Anterior cingulate cortex (tissue), 58 donors: ENCODE measurements at places on chromosomes 4 and X.
A peak's percentile ranks its signal among the peaks of the same experiment; 100 is the strongest.

DNA sequence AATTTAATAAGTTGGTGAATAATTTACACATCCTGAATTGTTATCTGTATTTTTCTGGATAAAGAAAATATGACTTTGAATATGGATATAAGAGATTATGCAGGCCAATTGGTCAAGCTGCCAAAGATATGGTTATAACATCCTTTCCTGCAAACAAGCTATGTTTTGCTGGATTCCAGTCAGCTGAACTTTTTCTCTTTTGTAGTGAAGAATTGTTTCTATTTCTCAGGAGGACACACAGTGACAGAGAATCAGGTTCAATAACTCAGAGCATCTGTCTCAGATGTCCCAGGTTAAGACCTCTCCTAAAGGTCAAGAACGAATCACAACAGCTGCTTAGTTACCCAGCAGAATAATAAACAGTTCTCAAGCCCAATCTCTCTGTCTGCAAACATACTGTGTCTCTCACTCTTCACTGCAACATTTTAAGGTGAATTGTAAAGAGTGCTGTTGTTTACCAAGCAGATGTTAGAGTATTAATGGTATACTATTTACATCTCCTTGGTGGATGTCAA, 189.5 kb upstream of the ANKRD50 start:
- DNase-seq = no peak

DNA sequence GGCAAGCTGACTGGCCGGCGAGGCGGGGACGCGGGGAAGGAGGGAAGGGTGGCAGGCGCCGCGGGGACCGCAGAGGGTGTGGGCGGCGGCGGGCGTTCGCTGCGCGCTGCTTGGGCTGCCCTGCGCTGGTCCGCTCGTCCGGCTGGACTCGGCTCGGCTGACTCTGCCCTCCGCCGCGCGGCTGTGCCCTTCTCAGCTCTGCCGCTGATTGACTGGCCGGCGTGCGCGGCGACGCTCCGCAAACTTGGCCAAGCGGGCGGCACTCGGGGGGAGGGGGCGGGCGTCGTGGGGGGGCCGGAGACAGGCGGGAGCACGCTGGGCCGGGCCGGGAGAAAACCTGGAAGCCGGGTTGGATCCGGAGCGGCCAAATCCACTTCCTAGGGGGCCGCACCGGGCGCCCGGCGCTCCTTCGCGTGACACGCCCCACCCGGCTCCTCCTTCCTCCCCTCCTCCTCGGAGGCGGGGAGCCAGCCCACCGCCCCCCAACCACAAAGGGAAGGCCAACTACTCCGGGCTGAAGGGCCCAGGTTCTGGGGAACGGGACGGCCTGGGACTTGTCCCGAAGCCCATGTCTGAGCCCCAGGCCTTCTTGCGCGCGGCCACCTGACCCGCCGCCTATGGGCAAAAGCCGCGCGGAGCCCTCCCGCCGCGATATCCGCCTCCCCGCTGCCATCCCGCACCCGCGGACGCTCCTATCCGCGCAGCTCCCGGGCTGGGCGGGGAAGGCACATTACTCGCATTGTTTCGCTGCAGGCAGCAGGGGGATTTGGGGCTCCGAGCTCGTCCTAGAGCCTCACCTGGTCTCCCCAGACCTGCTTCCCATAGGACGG, at the start of gene GPC4:
TSS of gene GPC4 (minus strand) at position 214 of the 830 bp plus-strand sequence. CDS start 524 bp downstream, outside the sequence.
- peak; percentile 23 for DNase-seq

GRCh38 chrX:68443155-68443868, 10.0 kb upstream of the OPHN1 start:
- no peak for DNase-seq

GRCh38 chr4:85520765-85521749, 46.1 kb downstream of the ARHGAP24 start:
- DNase-seq = no peak

DNA sequence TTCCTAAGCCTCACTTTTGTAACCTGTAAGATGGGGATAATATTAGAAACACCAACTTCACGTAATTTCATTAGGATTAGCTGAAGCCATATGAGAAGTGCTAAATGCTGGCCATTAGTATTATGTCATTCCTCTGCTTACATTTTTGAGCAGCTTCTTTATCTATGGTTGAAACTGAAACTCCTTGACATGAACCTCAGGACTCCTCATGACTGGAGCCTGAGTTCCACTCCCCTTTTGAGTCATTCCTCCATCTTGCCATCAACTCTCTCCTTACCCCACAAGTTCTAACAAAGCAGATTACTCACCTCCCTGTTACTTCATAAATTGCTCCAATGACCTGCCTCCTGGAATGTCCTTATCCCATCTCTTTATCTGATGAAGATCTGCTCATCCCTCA, 123.2 kb upstream of the KCNIP4 start:
- no peak for DNase-seq

DNA sequence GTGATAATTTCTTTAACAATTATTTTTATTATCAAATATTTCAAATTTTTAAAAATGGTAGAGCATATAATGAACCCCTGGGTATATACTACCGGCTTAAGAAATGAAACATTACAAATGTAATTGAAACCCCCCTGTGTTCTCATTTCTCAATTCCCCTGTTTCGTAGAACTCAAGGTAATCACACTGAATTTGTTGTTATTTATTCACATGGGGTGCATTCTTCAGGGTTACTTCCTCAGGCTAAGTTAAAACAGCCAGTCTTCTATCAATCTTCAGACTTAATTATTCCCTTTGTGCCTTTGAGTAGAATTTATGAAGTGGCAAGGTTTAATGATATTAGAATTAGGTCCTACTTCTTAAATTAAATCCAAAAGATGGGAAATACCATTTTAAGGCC, 128.2 kb downstream of the ANAPC10 start:
- no peak for DNase-seq

- no peak for DNase-seq
Observed at GRCh38 chr4:173680278-173680677, 150.2 kb upstream of the HAND2 start.

- DNase-seq = no peak
Observed at GRCh38 chr4:71275570-71275969, 63.2 kb upstream of the SLC4A4 start.
